Islet precursor cell (in vitro differentiated cells): ENCODE measurements at places on chromosomes 1 and 21.
A peak's percentile ranks its signal among the peaks of the same experiment; 100 is the strongest.

DNA sequence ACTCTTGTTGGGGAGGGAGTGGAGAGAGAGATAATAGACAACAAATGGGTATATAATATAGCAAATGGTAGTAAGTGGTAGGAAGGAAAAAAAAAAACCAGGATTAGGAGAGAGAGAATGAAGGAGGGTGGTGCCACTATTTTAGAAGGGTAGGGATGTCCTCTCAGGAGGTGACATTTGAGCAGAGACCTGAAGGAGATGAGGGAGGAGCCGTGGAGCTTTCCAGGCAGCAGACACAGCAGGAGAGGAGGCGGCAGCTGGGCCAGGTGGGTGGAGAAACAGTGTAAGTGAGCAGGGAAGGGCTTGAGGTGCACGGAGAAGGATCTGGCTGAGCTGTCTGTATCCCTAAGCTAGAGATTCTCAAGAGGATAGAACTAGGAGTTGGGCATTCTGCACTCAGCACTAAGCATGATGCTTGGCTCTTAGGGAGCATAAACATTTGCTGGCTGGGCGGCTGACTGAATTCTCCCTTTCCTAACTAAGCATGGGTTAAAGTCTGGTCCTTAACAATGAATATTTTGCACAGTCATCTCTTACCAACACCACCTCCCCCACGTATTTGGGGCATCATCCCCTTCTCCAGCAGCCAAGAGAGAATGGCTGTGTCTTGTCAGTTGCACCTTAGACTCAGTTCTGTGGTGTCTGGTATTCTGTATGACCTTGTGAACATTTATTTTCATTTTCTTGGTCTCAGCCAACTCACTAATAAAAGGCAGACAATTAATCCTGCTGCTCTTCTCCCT is 27.6 kb upstream of the SARS1 start:
- DNase-seq, result no peak

DNA sequence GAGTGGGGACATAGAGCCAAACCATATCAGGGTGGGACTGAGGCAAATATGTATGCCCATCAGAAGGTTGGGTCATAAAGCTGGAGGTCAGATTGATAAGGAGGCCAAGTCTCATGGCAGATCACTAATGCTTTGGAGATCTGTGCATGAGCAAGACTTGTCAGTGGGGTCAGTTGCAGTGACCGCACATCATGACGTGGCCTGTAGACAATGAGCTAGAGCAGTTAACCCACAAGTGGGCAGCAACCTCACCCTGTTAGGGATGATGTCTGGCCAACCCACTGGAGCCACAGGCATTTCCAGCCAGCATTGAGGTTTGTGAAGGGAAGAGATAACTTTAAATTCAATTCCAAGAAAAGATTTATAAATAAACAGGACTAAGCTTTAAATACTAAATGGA is 66.7 kb downstream of the XCL1 start:
- no peak for DNase-seq

DNA sequence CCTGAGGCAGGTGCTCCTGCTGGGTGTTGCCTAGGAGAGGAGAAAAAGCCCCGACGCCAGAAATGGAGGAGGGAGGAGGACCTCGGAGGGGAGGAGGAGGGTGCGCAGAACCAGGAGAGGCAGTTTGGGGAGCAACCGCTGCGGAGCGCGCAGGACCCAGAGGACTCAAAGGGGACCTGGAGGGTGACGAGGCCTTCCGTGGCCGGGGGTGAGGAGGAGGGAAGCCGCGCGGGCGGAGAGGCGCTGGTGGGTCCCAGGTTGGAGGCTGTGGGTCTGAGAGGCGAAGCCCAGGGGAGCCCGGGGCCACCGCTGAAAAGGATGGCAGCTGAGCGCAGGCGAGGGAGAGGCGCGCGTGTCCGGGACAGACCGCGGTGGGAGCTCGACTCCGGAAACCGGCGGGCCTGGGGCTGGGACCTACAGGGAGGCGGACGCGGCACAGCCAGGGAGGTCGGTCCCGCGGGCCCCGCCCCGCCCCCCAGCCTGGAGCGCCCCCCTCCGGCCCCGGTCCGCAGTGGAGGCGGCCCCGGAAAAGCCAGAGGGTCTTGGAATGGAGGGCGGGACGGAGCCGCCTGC is 15.1 kb downstream of the RNF223 start:
- DNase-seq, result no peak

DNA sequence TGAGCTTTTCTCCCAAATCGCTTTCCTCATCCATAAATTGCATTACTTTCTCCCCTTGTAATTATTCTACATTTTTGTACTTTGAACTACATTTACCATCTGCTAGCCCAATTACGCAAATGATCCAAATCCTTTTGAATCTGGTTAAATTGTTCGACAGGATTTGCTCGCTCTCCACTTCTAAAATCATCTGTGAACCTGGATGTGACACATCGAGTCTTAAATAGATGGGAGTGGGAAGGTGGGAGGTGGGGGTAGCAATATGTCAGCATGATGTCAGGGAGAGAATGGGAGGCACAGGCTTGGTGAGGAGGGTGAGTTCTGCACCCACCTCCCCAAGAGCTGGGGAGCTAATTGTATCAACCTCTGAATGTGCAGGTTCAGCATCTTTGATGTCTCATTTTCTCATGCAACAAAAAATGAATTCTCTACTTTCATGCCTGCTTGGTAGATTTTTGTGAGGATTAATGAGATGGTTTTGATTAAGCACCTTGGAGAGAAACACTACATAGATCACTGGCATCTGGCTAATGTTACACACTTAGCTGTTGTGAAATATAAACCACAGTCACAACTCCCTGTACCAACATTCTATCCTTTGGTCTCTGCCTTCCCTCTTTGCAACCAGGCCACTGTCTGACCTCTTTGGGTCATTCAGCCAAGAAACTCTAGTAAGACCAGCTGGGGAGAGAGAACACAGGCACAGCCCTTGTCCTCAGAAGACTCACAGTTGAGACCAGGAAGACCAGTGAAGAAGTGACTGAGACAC is 165.1 kb downstream of the DAB1 start:
- no peak for DNase-seq

DNA sequence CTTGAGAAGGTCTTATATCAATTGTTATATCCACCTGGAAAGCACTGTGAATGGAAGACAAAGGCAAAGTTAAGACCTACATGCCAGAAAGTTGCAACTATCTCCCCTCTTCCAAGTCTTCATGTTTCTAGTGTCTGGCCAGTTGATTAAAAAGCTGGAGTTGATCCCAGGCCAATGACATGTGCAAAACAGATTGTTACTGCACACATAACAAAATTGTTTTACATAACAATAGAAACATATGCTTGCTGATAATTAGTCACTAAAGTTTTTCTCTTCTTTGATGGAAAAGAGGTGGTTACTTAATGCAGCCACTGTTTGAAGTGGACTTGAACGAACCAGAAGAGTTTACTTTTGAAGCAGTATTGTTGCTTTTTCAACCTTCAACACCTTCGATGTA is 158.2 kb downstream of the TGFBR3 start:
- DNase-seq, result no peak

- peak; percentile 91 for DNase-seq
Measured at GRCh38 chr1:58584082-58584895, 7.2 kb upstream of the TACSTD2 start.
